ENCODE measurements at places on chromosomes 7 and 10. TPM values are rescaled to one million over a fixed set of nuclear protein-coding genes. Genes with fewer than 3 reads are reported as not detected.
A peak's percentile ranks its signal among the peaks of the same experiment; 100 is the strongest.

EGR2 gene
- total RNA-seq, result 4.2 TPM

- H3K27ac ChIP-seq, result peak overlapping the region; percentile 79
- no peak for DNase-seq
- H3K4me1 ChIP-seq, result peaks cover 24% of the 10 kb centered on the region
- peak overlapping the region; percentile 62 for H3K4me3 ChIP-seq
Measured at GRCh38 chr7:4681218-4681851, 760 bp upstream of the FOXK1 start.

GRCh38 chr7:23394488-23395171, 75.7 kb downstream of the IGF2BP3 start:
- H3K4me1 ChIP-seq, result no peaks in the 10 kb centered on the region
- no peak overlapping the region for H3K27ac ChIP-seq
- no peaks in the 10 kb centered on the region for H3K27me3 ChIP-seq
- no peak for DNase-seq
- H3K4me3 ChIP-seq, result no peak overlapping the region
- no peaks in the 10 kb centered on the region for H3K36me3 ChIP-seq

MNX1 gene
- total RNA-seq, result 1.5 TPM

DNA sequence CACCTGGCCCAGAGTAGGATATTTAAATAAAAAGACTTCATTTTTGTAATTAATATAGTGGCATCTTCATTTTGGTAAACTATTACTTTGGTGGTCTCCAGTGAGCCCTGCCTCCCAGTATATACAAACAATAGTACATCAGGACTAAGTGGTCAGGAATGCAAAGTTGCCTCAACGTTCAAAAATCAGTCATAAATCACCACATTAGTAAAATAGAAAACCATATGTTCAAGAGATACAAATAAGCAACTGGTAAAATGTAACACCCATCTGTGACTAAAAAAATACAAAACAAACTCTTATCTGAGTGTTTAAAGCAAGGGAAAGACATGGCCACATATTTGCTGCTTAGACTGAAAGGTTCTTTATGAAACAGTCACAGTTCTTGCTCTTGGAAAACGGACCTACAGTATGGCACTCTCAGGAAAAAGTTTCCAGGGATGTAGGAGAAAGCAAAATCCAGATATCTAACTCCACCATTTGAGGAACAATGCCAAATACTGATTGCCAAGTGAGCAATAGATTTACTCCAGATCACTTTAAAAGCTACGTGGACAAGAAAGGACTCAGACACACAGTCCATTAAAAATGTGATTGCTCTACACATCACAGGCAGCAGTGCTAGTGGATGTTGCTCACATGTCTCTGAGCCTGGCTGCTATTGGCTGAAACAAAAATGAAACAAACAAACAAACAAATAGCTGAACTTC, 15.1 kb upstream of the RHOBTB1 start:
- no peak overlapping the region for H3K4me3 ChIP-seq
- no peaks in the 10 kb centered on the region for H3K27me3 ChIP-seq
- peaks cover 5% of the 10 kb centered on the region for H3K4me1 ChIP-seq
- no peak overlapping the region for H3K27ac ChIP-seq
- H3K36me3 ChIP-seq, result no peaks in the 10 kb centered on the region

- DNase-seq, result no peak
- no peaks in the 10 kb centered on the region for H3K27me3 ChIP-seq
- H3K27ac ChIP-seq, result no peak overlapping the region
- H3K4me1 ChIP-seq, result no peaks in the 10 kb centered on the region
- H3K4me3 ChIP-seq, result no peak overlapping the region
Measured at GRCh38 chr7:103657474-103657894, 211.5 kb upstream of the SLC26A5 start.

Data from upper lobe of left lung (tissue), 6 donors.